HT-29 (cell line): ENCODE measurements at places on chromosomes 1 and 21. TPM values are rescaled to one million over a fixed set of nuclear protein-coding genes. Genes with fewer than 3 reads are reported as not detected.

DNA sequence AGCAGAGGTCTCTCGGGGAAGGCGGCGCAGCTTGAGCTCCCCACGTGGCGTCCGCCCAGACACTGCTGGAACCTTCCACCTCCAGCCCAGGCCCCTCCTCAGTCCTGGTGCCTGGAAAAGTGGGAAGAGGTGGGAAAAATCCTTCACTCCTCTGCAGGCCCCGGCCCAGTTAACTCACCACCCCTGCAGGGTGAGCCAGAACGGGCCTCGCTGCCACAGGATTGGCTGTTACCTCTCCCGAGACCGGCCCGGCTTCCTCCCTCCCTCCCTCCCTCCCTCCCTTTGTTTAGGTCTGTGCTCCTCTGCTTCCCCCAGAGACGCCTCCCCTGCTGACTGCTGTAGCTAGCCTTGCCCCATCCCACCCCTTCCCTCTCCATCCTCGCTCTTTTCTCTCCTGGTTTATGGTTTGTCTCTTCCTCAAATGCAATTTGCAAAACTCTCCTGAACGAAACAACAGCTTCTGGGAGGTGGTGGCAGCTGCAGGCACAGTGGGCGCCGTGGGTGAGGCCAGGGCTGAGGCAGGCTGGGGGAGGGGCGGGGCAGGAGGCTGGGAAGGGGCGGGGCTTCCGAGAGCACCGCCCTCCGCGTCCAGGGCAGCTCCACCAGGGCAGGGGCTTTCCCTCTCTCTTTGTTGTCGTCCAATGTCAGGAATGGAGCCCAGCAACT, 6.5 kb downstream of the CAPN9 start:
- DNase-seq: peak; percentile 77

- peak; percentile 60 for DNase-seq
These were observed 45.7 kb downstream of the SLC9A1 start for GRCh38 chr1:27109103-27109822.

DNA sequence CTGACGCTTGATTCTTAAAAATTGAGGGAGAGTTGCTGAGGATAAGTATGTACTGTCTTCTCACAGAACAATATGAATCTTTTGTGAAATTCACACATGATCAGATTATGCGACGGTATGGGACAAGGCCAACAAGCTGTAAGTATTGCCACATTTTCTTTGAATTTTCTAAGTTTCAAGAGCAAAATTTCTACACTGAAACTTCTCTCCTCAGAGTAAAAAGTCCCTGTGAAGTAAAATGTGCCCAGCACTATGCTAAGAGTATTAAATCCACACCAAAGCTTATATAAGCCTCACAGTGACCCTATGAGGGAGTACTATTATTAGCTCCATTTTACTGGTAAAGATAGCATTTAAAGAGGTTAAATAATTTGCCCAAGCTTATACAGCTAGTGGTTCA, 12.2 kb downstream of the AKIRIN1 start:
- no peak for DNase-seq

DNA sequence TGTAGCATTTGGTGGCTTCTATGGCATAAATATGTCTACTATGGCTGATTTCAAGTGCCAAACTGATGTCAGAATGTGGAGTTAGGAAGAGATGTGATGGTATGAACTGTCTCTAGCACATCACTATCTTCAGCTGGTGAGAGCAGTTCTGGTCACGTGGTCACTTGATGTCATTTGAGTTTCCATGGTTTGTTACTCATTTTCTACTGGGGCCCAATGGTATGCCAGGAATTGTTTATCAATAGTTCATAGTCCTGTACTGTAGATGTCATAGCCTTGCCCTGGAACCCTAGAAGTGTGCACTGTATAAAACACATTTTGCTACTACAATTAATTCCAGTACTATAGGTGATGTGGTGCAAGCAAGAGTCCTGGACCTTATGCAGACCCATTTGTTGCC, 153.7 kb downstream of the PDE4B start:
- no peak for DNase-seq

GRCh38 chr21:36502365-36502764, 22.4 kb upstream of the CLDN14 start:
- DNase-seq: no peak

DNA sequence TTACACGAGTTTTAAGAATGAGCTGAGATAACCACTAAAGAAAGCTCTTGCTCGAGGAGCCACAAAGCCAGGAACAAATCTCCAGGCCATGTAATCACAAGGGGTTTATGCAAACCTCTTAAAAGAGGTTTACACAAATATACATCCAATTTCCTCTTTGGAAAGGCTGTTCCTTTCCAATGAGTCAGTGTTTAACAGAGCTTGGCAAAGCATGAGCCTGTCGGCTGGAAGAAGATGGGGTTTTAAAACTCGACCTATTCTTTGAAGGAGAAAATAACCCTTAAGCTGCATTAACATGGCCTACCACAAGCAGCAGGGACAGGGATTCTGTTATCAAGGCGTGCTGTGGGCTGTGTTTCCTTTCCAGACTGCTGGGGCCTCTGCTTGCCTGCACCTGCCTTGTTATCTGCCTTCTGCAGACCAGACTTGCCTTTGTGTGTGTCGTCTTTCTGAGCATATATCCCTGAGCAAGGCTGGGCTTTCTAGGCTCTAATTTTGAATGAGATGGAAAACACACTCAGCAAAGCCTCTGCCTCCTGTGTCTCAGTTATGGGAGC, 40.6 kb upstream of the CYP2J2 start:
- DNase-seq: no peak

DNA sequence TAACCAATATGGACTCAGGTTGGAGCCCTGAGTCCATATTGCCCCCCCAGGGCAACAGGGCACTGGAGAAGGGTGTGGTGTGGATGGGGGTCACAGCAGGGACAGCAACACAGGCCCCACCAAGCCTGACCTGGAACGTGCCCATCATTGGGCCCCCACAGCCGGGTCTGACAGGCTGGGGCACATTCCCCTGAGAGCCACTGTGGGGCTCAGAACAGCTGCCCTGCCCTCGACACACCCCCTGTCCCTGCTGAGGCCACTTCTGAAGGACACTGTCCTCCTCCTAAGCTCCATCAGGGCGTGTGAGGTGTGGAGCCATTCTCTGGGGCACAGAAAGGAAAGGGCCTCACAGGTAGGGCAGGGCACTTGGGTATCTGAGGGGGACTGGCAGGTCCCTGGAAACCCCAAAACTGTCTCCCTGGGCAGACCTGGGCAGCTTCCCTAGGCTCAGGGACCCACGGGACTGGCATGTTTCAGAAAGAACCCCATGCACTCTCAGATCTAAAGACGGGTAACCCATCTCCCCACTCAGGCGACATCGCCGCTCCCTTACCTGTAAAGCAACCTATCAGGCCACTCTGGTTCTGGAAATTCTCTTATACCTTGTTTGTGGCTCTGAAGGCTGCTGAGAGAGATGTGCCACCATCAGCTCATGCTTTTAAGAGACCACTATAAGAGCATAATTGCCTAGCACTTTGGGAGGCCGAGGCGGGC, 95.5 kb downstream of the DMRTB1 start:
- DNase-seq: no peak

DNA sequence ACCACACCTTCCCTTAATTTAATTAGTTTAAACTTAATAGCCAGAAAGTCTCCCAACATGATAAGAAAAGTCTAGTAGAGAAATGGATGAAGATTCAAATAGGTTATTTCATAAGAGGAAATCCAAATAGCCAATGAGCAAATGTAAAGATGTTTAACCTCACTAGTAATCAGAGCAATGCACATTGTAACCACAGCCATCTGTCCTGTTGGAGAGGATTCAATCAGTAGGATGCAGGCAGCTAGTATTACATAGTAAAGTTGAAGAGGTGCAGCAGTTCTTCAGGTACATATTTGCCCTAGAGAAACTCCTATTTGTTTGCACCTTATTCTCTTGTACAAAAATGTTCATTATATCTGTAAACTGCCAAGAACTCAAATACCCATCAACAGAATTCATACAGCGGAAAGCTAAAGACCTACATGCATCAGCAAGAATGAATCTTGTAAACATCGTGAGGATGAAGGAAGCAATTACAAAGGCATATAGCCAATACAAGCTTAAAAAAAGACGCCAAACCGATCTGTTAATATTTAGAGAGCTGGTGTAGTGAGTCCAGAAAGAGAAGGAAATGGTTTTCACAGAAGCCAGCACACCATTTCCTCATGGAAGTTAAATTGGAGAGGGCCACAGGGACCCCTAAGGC, 27.9 kb downstream of the DIP2A start:
- DNase-seq: no peak

GRCh38 chr1:223188618-223189356, 45.7 kb upstream of the TLR5 start:
- no peak for DNase-seq

DNA sequence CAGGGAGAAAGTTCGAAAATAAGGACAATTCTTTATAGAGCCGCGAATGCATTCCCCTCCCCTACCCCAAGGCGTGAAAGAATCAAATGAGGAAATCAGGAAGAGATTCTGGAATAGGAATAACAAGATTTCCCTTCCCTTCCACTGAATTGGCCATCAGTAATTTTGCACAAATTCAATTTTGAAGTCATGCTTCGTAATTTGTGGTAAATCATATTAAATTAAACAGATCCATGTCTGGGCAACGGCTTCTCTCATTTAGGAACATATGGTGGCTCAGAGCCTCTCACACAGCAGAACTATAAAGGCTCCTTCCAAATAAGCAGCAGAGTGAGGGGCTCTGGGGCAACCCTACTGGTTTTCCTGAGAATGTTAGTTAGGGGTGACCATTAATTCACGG, 152.9 kb downstream of the CLIC6 start:
- no peak for DNase-seq

DNA sequence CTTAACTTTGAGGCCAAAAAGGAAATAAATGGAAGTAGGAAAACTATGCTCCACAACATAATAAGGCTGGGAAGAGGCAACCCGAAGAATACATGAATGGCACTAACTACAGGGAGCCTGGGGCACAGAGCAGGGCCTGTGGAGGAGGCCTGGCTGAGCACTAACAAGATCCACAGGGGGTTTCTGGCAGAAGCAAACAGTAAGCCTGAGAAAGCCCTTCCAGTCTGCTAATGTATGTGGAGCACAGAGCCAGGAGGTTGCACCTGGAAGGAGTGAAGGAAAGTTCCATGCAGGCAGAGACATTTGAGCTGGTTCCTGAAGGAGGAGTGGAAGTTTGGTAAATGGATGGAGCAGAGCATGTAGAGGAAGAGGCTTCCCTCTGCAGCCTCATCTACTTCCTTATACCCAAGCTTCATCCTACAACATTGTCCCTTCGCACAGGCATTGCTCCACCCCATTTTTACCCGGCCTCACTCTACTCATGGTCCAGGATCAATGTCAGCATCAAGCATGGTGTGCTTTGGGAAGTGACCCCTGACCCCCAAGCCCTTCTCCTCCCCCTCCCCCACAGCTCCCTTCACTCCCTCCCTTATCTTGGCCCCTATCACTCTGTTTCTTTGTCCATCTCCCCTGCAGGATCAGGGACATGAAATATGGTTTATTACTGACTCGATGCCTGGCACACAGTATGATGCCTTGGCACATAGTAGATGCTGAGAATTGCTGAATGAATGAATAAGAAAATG, 23.3 kb downstream of the SHISA4 start:
- no peak for DNase-seq

DNA sequence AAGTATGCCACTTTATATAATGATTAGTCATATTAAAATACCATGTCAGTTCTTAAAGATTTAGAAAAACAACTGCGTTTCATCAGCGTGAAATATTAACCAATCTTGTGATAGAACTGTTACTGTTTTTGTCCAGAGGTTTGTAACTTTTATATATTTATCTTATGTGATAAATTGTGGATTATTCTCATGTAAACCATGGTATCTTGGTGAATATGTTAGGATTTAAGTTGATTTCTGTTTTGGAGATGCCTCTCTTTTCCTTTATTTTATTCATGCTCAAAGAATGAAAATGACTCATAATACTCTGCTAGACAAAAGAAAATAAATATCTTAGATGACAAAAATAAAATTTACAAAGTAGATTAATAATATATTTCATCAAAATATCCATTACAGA, 88.4 kb downstream of the ADGRL4 start:
- DNase-seq: no peak

DNA sequence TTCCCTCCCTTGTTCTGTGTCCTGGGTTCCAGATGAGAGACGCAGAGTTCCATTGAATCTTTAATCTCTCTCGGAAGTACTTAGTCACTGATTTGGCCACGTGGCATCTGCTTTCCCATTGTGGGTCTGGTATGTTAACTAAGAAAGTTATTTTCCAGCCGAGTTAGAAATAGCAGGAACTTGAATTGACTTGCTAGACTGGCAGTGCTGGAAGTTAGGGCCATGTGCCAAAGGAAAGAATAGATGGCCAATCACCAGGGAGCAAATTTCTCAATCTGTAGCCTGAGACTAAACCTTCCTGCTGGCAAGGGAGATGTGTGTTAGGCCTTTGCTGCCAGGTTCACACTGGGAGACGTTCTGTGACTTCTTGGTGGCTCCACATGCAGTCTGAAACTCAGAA, 24.2 kb upstream of the SLFNL1 start:
- no peak for DNase-seq

DNA sequence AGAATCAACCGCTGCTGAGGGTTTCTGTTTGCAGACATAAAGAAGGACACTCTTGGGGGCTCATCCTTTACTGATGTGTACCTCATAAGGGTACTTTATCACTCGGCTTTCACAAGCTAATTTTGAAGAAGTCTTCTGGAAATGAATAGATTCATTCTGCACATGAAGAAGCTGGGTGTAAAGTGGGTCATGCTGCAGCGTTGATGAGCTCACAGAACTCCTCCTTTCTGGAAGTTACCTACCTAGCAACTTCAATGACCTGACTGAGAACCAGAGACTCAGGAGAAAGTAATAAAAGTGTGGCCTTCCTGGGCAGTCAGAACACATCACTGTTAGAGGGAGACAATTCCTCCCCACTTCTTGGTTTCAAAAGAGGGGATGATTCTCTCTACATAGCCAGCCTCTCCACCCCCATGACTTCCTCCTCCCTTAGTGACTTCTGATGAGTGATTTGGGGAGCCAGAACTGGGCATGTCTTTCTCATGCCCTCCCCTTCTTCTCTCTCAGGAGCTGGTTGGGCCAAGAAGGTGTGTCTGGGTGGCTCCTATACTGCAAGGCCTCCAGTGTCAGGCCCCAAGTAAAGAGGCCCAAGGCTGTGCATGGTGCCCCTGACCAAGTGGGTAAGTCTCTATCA, 27.0 kb downstream of the PCNX2 start:
- no peak for DNase-seq

DNA sequence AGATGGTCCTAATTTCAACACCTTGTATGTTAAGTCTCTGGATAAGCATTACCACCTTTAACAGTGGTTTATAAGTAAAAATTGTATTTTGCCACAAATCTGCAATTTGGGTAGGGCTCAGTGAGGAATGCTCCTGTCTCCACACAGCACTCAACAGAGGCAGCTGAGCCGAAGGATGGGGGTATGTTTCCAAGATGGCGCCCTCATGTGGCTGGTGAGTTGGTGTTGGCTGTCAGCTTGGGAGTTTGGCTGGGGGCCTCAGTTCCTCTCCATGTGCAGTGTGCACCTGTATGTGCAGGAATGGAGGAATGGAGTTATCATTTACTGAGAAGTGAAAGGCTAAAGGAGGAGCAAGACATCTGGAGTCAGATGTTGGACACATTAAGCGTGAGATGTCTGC, 136.8 kb downstream of the GABPA start:
- no peak for DNase-seq

Gene CNR2
- not detected in 2 replicates for total RNA-seq

Gene IGSF9
- total RNA-seq: 5.9 and 6.5 TPM in 2 replicates

Gene SLAMF7
- not detected in 2 replicates for total RNA-seq

Gene FHAD1
- 0.15 and 0.63 TPM in 2 replicates for total RNA-seq

Gene S100A7A
- not detected in 2 replicates for total RNA-seq
